Activated CD8-positive, alpha-beta memory T cell treated with anti-CD3 and anti-CD28 coated beads, Interleukin-2, amount 10 ng/mL, durations not matched to agents 7 days and 5 days (primary cell): ENCODE measurements at places on chromosomes 1 and 21. TPM values are rescaled to one million over a fixed set of nuclear protein-coding genes. Genes with fewer than 3 reads are reported as not detected.
A peak's percentile ranks its signal among the peaks of the same experiment; 100 is the strongest.

GRCh38 chr1:33577663-33578062 is 105.2 kb downstream of the ZSCAN20 start:
- H3K27ac ChIP-seq = no peak overlapping the region
- H3K4me3 ChIP-seq = no peak overlapping the region
- no peak for DNase-seq
- peaks cover 28% of the 10 kb centered on the region for H3K27me3 ChIP-seq
- no peaks in the 10 kb centered on the region for H3K4me1 ChIP-seq
- H3K36me3 ChIP-seq = no peaks in the 10 kb centered on the region

GRCh38 chr21:39503123-39503762 is 51.5 kb downstream of the SH3BGR start:
- no peaks in the 10 kb centered on the region for H3K36me3 ChIP-seq
- DNase-seq = no peak
- no peak overlapping the region for H3K27ac ChIP-seq
- H3K4me3 ChIP-seq = no peak overlapping the region
- peaks cover 2% of the 10 kb centered on the region for H3K27me3 ChIP-seq
- no peaks in the 10 kb centered on the region for H3K4me1 ChIP-seq

DNA sequence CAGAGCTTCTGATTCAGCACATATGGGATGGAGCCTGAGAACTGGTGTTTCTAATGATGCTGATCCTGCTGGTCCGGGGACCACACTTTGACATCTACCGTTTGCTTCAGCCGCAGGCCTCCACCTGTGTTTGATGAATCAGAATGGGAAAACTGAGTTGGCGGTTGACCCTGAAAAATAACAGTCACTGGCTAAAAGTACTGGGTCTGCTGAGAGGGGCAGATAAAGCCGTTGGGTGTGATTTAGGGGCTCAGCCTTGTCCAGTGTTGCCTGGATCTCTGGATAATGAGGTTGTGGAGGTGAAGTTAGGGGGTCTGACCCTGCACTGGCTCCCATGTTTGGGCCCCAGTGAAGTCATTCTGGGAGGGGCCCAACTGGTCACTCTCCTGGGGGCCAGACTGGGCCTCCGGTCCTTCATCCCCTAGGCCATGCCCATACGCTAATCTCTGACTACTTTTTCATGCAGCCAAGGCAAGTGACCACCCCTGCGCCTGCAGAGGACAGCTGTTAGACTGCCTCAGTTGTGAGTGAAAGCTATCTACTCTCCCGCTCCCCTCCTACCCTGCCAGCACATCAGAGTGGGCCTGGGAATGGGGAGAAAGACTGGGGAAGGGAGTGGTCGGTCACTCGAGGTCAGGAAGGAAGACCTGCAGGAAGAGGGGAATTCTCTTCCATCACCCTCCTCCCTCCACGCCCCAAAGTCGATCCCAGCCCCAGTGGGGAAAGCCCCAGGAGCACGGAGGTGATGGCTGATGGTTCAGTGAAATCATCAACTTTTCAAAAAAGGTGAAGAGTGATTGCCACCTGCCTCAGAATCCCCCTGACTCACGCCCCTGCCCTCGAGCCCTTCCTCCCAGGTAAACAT is 27.7 kb downstream of the VASH2 start:
- peak overlapping the region; percentile 64 for H3K27ac ChIP-seq
- peaks cover 3% of the 10 kb centered on the region for H3K36me3 ChIP-seq
- no peaks in the 10 kb centered on the region for H3K27me3 ChIP-seq
- peak; percentile 72 for DNase-seq

DNA sequence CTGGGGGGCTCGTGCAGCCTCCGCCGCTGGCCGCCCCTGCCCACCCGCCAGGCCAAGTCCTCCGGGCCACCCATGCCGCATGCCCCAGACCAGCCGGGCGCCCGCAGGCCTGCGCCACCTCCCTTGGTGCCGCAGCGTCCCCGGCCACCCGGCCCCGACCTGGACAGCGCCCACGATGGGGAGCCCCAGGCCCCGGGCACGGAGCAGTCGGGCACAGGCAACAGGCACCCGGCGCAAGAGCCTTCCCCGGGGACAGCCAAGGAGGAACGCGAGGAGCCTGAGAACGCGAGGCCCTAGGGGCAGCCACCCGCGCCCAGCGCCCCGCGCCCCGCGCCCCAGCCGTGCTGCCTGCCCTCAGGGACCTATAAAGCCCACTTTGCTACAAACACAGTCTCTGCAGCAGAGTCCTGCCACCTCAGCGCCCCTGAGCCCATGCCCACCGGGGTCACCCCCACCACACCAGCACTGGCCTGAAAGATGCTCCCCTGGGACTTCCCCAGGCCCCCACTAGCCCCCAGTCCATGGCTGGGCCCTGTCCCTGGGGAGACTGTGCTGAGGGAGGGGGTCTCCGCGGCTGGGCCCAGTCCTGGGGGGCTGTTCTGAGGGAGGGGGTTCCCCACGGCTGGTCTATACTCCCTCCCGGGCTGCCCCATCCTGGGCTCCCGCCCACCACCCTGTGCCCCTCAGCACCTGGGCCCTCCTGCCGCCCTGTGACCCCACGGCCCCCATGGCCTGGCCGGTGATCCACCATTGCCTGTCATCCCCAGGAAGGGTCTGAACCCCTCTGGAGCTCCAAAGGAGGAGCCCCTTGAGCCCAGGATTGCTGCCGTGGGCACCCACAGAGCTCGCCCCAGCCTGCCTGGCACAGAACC is 8.6 kb downstream of the TNFRSF18 start:
- no peak overlapping the region for H3K4me3 ChIP-seq
- peaks cover 3% of the 10 kb centered on the region for H3K36me3 ChIP-seq
- H3K4me1 ChIP-seq = peaks cover 8% of the 10 kb centered on the region
- peaks cover 7% of the 10 kb centered on the region for H3K27me3 ChIP-seq
- DNase-seq = no peak

The CRYBG2 gene
- 5.7 TPM for total RNA-seq

The KIF26B gene
- 0.28 TPM for total RNA-seq

The HLX gene
- total RNA-seq = 0.77 TPM

The OR2AJ1 gene
- total RNA-seq = not detected
